ENCODE measurements at places on chromosomes 4 and X.

- no peak for DNase-seq
Observed at GRCh38 chr4:68499021-68499420, 51.8 kb downstream of the TMPRSS11E start.

DNA sequence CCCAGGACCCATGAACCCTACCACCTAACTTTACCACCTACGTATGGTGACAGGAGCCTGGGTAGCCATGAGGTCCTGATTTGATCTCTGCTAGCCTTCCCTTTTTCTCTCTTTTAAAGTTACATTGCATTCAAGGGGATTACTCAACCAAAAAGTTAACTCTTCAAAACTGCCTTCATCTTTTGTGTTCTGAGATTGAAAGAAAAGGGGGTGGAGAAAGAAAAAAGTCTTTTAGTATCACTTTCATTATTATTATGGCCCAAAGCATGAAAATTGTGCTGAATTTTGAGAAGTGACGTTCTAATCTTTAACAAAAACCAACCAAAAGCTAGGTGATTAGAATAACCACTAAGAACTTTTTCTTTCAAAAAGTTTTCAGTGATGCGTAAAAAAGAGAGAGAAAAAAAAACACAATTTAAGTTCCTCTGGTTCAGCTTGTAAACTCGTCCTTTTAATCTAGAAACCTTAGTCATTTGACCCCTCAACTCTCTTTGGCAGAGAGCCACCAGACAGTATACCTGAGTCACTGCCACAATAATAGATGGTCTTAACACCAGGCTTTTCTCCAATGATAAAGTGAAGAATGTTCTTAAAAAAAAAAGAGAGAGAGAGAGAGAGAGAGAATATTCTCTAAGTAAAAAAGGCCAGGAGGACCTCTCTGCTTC lies 347.4 kb upstream of the FGF13 start:
- DNase-seq, result no peak

DNA sequence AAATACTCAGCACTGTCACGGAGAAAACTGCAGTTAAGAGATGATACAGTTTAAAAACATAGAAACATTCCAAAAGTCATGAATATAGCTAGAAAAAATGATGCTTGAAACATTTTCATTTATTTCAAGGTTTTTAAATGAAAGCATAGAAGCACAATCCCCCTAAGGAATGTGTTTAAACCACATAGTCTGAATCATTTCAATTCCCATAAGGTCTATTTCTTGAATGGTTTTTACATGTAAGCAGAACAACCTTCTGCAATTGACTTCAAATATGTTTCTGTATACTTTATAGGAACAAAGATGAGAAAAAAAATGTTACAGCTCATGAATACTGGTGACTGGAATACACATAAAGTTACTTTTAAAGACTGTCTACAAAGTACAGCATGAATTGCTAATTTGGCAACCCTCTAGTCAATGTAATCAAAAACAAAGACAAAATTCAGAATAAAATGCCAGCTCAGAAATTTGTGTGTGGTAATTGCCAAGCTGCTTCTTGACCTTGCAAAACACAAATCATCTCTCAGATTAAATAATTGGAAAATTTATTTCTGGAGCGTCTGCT lies 886.4 kb upstream of the ADGRL3 start:
- DNase-seq, result no peak

GRCh38 chr4:159503236-159504008 lies 400.5 kb downstream of the RAPGEF2 start:
- no peak for DNase-seq

DNA sequence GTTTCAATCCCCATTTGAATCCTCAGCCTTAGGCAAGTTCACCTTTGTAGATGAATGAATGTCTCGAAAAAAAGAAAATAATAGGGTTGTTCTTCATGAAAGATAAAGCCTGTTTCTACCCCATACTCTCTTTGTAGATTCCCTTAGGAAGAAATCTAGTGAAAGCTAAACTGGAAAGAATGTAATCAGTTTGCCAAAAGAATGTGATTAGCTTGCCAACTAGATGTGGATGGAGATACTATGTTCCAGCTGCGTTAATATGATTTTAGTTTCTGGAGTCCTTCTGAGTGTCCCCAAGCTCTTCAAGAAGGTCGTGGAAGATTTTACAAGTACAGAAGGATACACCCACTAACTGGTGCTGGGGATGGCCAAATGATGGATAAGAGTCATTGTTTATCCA lies 162.3 kb upstream of the EDNRA start:
- no peak for DNase-seq

DNA sequence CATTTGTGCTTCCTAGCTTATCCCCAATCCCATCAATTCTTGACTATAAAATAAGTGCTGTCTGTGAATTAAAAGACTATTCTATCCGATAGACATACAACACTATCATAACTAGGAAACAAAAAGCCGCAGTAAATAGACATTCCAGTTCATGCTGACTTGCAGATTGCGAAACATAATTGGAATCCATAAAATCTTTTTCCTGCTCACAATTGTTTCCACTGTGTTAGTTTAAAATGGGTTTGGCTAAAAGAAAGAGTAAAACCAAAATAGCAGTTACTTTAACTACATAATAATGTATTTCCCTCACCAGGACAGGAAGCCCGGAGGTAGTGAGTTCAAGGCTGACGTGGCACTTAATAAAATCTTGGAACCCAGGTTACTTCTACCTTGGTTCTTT lies 17.2 kb downstream of the SMIM31 start:
- DNase-seq, result no peak

DNA sequence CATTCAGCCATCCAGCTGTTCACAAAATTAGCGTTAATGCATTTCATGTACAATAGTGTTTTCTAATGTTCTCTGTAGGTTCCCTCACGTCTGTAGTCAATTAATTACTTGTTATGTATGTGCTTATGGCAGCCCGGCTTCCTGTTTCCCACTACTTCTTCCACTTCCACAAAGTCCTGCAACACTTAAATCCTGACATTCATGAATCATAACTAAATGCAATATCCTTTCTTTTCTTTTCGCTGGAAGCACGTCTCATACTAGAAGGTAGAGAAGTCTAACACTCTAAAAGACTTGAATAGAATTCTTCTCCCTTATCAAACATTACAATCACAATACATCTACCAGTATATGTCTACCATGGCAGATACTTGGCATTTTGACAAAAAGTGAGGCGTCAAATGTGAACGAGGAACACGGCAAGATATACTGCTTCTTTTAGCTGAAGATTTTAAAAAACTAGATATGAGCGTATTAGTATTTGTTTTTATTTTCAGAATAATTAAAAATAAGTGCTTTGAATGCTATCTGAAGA lies 239.0 kb upstream of the DIAPH2 start:
- DNase-seq, result no peak

GRCh38 chr4:163474027-163474426 lies 473 bp upstream of the TKTL2 start:
- DNase-seq, result no peak

GRCh38 chr4:105451346-105451745 lies 22.5 kb downstream of the PPA2 start:
- no peak for DNase-seq

- no peak for DNase-seq
Observed at GRCh38 chr4:42282081-42282901, 115.0 kb upstream of the SHISA3 start.

DNA sequence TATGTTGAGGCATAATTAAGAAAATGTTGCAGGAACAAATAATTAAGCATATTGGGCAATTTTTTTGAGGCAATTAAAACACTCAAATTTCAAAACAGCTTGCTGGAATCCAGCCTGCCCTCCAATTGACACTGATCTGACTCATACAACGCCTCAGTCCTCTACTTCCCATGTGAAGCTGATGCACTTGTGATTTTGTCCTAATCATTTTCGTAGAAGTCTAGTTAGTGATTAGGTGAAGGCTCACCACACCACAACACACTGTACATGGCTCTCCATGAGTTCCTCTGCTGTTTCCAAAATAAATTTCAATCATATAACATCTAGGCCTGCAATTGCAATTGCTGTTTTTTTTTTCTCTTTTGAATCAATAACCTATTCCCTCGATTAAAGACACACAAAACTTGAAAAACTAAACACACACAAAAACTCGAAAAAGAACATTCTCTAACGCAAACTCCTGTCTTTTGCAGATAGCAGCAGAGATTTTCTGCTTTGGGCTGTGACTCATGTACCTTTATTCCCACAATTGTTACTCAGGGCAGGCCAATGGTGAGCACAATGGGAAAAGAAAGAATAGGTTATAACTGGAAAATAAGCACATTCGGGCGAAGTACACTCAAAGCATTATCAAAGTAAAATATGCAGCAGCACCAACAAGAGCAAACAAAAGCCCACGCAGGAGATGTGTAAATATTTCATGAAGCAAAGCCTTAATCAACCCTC lies 1.7 kb downstream of the GPRIN3 start:
- DNase-seq, result no peak

DNA sequence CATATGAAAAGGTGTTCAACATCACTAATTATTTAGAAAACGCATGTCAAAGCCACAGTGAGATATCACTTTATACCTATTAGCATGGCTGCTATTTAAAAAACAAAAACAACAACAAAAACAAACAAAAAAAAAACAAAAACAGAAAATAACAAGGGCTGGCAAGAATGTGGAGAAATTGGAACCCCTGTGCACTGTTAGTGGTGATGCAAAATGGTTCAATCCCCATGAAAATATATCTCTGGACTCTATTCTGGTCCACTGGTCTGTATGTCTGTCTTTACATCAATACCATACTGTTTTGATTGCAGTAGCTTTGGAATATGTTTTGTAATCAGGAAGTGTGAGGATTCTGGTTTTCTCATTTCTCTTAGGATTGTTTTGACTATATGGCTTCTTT lies 43.6 kb upstream of the SPP1 start:
- DNase-seq, result no peak

- DNase-seq, result no peak
Observed at GRCh38 chr4:12562476-12563140, 921.5 kb downstream of the RAB28 start.
